ENCODE measurements at places on chromosomes 6 and 20. TPM values are rescaled to one million over a fixed set of nuclear protein-coding genes. Genes with fewer than 3 reads are reported as not detected.

GRCh38 chr20:34180460-34181120, 60.6 kb upstream of the ASIP start:
- no peaks in the 10 kb centered on the region for H3K4me1 ChIP-seq
- no peak overlapping the region for H3K4me3 ChIP-seq
- H3K36me3 ChIP-seq = no peaks in the 10 kb centered on the region

- H3K36me3 ChIP-seq = peaks cover 18% of the 10 kb centered on the region
- no peaks in the 10 kb centered on the region for H3K4me1 ChIP-seq
- DNase-seq = no peak
- H3K4me3 ChIP-seq = no peak overlapping the region
These were observed 39.6 kb downstream of the ESR1 start for GRCh38 chr6:151847064-151847463.

CRISP1 gene
- polyA plus RNA-seq = not detected

DNA sequence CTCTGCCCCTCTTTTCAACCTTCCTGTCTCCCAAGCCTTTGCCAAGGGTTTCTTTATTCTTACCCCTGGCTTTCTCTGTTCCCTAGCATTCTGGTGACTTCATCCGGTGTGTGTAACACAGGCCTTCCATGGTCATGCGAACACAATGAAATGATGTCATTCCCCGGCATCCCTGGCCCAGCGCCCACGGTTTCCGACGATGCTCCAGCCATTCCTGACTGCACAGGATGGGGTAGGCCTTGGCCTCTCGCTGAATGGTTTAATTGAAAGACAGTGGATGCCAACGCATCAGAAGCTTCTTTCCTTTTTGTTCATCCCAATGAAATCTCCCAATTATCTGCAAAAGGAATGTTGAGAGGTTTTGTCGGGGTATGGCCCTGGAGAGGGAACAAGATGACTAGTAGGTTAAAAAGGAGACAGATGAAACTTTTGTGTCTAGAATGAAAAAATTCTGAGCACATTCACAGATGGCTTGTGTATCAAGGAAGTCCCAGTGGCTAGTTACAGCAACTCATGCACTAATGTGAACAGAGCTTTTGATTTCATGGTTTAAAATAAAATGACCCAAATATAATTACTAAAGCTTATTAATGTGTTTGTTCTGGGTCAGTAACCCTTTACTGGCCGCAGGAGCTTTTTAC, 655.0 kb downstream of the QKI start:
- no peaks in the 10 kb centered on the region for H3K36me3 ChIP-seq
- H3K4me3 ChIP-seq = no peak overlapping the region
- H3K4me1 ChIP-seq = no peaks in the 10 kb centered on the region
- no peak for DNase-seq

SYNDIG1 gene
- not detected for polyA plus RNA-seq

GRCh38 chr20:16563066-16563806, 10.0 kb downstream of the KIF16B start:
- DNase-seq = no peak
- no peak overlapping the region for H3K4me3 ChIP-seq
- H3K27me3 ChIP-seq = no peaks in the 10 kb centered on the region

DNA sequence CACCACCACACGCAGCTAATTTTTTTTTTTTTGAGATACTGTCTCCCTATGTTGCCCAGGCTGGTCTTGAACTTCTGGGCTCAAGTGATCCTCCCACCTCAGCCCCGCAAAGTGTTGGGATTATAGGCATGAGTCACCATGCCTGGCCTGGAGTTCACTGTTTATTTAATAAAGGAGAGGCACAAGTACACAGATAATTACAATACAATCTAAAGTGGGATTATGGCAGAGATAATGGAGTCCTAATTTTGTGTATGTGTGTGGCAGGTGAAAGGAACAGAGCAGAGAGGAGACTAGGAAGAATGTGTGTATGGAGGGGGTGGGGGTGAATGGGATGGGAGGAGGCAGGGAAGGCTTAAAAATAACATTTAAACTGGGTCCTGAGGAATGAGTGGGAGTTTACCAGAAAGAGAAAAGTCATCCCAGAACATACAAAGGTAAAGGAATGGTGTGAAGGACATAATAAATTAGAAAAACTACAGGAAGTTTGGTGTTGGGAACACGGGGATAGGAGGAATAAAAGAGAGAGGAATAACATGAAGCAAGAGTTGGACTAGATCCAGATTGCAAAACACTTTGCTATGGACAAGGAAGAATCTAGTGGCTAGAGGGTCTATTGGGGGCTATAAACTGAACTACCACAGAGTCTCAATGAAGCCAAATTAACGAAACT, 4.4 kb downstream of the NCOA5 start:
- no peak for DNase-seq
- no peak overlapping the region for H3K4me3 ChIP-seq
- no peaks in the 10 kb centered on the region for H3K36me3 ChIP-seq
- H3K27ac ChIP-seq = no peak overlapping the region

DNA sequence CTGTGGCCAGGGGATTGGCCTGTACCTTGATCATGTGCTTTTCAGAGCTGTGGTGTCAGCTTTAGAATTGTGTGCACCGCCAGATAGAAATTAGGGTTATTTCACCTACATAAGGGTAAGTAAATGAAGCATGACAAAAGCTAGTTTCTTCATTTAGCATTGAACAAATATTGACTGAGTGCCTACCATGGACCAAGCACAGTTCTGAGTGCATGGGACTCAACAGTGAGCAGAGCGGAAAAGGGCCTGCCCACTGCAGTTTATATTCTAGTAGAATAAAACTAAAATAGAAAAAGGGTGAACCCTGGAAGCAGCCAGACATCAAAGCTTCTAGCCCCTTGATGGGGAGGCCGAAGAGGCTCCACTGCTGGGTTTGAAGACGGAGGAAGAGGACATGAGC, 25.6 kb downstream of the ECT2L start:
- no peak overlapping the region for H3K27ac ChIP-seq
- H3K36me3 ChIP-seq = no peaks in the 10 kb centered on the region
- H3K27me3 ChIP-seq = no peaks in the 10 kb centered on the region
- H3K4me1 ChIP-seq = no peaks in the 10 kb centered on the region

DNA sequence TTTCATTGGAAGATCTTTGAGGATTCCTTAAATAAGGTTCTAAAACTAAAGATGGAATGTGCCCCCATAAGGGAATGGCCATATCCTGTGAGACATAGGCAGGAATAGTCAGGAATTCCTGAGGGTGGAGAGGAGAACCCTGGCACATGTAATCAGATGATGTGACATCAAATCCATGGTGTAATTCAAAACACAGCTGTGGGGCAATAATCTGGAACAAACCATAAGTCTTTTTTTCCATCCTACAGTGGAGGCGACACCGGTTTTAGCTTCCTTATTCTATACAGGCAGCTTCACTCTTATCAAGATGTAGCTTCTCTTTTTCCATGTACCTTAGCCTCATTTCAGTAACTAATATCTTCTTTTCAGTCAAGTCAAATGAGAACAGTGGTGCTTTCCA, 133.6 kb upstream of the CITED2 start:
- no peaks in the 10 kb centered on the region for H3K36me3 ChIP-seq
- H3K27ac ChIP-seq = no peak overlapping the region
- no peaks in the 10 kb centered on the region for H3K27me3 ChIP-seq
- no peaks in the 10 kb centered on the region for H3K4me1 ChIP-seq
- no peak overlapping the region for H3K4me3 ChIP-seq

DNA sequence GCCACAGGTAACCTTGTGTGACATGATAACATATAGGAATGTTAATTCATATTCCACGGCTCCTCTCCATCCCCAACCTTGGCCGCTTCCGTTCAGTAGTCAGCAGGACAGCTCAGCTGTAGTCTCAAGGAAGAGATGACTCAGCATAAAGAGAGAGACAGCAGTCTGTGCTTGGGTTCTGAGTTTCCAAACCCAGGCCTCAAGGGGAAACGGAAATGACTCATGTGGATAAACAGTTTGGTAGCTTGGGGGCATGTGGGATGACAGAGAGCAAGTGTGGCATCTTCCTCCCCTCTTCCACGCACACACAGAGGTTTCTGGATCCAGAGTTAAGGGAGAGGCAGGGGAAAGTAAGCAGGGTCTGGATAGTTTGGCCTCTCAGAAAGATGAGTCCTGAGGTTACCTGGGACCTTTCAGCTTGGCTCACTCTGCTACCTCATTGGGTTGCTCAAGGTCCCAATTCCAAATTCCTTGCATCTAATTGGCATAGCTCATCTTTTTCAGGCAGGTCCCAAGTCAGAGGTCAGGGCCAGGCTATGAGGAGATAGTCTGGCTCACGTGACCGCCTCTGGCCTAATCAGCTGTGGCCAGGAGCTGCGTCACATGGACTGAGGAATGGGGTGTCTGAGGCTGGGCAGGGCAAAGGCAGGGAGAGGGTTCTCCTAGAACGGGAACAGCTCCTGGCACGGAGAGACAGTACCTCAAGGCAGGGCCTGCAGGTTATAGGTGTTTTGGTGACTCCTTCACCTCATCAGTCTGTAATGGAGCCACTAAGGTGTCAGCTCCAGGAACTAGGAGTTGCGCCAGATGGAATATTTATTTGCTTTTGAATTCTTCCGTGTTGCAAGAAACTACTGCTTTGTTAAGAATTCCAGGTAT, 36.5 kb upstream of the MLN start:
- H3K36me3 ChIP-seq = no peaks in the 10 kb centered on the region
- no peaks in the 10 kb centered on the region for H3K27me3 ChIP-seq
- peaks cover 2% of the 10 kb centered on the region for H3K4me1 ChIP-seq
- H3K4me3 ChIP-seq = no peak overlapping the region
- DNase-seq = peak; percentile 69

SLC17A1 gene
- polyA plus RNA-seq = 11.7 TPM

Data from liver (tissue), 10 donors.